ENCODE measurements at places on chromosomes 7 and 10.

DNA sequence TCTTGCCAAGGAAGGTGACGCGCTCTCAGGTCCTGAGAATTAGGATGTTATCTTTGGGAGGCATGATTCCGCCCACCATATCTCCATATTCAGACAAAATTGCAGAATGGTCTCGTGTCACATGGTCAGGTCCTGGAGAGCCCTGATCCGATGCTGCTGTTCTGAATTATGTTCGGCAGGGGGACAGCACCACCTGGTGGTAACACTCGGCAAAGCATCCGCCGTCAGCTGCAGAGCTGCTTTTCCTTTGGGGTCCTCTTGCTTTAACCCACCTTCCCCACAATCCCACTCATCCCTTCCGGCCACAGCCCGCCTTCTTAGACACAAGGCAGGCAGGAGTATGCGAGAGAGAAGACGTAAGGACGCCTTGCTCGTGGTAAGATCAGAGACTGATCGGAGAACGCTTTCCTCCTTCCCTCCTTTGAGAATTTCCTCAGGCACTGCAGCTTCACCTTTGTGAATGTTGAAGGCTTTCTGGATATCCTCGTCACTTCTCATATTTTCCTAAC is 327.8 kb upstream of the C7orf33 start:
- peak; percentile 56 for DNase-seq

DNA sequence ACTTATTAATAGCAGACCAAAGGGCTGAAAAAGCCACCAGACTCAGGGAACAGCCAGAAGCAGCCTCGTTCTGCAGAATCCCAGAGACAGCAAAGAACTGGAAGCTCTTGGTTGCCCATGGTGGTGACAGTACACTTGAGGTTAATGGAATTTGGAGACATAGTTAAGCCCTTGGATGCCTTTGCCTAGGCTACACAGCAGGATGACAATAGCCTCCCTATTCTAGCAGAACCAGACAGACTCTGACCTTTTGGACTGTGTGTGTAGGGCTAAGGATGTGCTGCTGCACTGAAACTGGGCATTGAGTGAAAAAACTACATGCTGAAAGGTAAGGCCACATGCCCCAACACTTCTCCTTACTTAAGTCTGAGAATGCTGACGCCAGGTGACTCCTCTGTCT is 22.7 kb downstream of the OTUD1 start:
- DNase-seq, result no peak

GRCh38 chr7:154566877-154567276 is 436.0 kb downstream of the PAXIP1 start:
- DNase-seq, result peak; percentile 13

DNA sequence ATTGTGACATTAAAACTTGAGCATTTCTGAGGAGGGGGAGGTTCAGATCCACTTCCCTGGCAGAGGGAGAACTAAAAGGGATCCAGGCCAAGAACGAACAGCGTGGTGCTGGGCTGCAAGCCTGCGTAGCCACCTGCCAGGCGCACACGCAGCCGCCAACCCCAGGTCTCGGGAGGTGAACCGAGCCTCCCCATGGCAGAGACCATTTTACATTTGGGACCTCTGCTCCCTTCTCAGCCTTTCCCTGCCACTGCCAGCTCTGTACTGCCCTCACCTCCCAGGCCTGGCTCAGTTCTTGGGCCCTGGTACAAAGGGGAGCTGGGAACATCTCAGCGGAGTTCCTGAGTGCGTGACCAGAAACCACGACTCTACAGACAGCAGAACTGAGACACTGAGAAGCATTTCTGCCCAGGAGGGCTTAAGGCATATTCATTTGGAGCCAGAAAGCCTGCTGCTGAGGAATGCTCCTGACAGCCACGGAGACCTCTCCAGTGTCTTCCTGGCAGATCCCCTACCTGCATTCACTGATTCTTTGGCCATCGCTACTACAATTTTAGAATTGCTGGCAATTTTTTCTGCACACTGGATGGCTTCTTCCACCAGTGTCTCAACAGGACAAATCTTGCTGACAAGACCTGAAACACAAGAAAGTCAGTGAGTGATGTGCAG is 7.6 kb downstream of the ECHS1 start:
- DNase-seq, result no peak
